LoVo (cell line): ENCODE measurements at places on chromosomes 7 and 10.

GRCh38 chr10:14952851-14953423 is 959 bp downstream of the DCLRE1C start:
- no peak for DNase-seq

DNA sequence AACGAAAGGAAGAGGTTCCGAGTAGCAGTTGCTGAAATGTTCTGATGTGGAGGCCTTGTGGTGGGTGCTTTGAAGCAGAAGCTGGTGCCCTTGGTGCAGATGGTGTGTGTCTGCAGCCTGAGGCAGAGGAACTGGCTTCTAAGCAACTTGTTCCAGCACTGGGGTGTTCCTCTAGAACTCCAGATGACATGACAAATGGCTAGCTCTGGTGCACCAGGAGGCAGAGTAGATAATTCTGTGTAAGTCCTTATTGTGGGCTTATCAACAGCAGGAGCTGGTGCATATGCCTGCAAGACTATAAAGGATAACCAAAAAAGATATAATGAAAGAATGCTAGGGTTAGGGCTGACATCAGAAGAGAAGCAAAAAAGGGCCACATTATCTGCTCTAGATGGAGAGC is 76.5 kb downstream of the ARL5B start:
- DNase-seq: no peak

- DNase-seq: no peak
Measured at GRCh38 chr10:110171032-110171431, 36.4 kb upstream of the MXI1 start.

GRCh38 chr7:133126422-133126821 is 44.5 kb upstream of the CHCHD3 start:
- DNase-seq: no peak

DNA sequence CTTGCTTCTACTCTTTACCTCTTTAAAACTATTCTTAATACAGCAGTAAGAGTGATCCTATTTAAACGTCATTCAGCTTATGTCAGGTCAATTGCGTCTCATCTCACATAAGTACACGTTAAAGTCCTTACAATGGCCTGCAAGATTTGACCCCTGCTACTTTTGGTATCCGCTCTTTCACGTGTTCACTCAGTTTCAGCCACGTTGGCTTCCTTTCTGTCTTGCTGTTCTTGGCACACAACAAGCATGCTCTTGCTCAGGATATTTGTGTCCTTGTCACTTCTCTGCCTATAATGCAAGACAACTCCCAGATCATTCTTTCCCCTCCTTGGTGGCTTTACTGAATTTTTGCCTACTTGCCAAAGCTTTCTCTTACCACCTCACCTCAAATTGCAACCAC is 296.8 kb downstream of the PCLO start:
- DNase-seq: no peak

DNA sequence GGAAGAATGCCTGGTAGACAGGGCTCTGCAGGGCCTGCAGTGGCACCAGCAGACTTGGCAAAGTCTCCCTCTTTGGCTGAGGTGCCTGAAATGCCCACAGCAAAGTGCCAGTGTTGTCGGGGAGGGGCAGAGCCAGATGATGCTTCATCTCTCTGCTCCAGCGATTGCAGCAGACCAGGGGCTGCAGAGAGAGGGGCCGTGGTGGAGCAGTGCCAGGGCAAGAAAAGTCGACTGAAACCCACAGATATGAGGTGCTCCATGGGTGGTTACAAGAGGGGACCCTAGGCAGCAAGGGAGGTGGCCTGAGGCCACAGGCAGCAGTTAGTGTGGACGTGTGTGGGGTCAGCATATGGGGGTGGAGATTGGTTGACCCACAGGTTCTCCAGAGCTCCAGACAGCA is 123.5 kb upstream of the SHH start:
- no peak for DNase-seq

DNA sequence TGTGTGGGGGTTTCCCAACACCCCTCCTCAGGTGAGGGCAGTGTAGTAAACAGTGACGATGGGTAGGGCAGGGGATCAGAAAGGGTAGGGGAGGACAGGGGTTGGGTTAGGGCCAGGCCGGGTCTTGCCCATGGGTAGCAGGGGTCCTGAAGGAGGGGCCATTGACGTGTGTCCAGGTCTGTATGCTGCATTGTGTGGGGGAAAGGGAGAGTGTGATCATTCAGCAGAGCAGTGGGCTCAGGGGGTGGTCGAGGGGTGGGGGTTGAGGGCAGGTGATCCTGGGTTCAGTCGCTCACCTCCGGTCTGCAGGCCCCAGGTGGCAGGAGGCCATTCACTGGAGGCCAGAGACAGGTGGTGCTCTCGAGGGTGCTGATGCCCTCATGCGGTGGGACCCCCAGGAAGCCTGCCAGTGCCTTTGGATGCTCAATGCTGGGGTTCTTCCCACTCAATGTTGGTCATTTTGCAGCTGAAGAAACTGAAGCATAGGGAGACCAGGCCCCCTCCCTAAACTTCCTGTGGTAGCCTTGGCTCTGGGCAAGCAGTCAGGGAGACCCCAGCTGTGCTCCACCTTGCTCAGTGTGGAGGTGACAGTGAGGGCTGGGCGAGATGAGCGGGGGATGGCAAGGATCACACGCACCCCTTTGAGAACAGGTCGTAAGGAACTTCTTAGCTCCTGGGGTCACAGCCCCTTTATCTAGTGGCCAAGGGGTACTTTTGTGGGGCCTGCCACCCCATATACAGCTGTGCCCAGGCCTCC is 48.8 kb upstream of the CAMK2B start:
- no peak for DNase-seq

- no peak for DNase-seq
Measured at GRCh38 chr7:35530124-35531109, 164.5 kb downstream of the HERPUD2 start.

- no peak for DNase-seq
Measured at GRCh38 chr10:63582690-63583089, 61.5 kb downstream of the REEP3 start.

GRCh38 chr7:73717991-73718405 is 1.5 kb downstream of the STX1A start:
- no peak for DNase-seq

DNA sequence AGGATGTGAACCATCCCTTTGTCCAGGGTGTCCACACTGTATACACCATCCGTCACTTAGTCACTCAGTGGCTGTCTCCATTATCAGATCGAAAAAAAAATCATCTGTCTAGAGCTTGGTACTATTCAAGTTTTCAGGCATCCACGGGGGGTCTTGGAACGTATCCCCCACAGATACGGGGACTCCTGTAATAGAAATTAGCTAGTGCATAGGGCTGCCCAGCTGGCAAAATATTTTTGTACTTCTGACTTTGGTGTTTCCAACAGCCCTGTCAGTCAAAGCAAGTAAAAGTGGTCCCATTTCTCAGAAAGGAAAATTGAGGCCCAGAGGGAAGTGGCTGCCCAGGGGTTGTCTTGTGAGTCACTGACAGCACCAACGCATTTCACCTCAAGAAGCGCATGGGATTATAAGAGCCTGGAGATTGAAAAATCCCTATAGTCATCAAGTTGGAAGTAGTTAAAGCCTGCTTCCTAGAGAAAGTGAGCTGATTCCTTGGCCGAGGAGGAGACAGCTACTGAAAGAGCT is 52.1 kb upstream of the SLC29A3 start:
- no peak for DNase-seq

DNA sequence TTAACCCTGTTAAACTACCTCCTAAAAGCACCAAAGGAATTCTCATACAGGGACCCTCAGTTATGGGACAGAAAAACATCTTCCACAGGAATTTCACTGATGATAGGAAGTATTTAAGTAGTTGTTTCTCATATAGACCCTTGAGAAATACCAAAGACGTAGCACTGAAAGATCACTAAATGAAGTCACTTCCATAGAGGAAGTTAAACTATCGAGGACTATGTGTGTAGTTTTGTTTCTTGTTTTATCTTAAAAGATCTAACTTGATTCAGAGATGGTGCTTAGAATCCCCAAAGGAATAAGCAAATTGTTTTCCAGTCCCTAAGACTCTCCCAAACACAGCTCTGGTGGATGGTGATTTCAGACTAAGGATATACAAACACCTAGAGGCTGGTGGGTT is 94.8 kb upstream of the AFAP1L2 start:
- no peak for DNase-seq

GRCh38 chr7:39535064-39535463 is 31.1 kb upstream of the YAE1 start:
- no peak for DNase-seq

DNA sequence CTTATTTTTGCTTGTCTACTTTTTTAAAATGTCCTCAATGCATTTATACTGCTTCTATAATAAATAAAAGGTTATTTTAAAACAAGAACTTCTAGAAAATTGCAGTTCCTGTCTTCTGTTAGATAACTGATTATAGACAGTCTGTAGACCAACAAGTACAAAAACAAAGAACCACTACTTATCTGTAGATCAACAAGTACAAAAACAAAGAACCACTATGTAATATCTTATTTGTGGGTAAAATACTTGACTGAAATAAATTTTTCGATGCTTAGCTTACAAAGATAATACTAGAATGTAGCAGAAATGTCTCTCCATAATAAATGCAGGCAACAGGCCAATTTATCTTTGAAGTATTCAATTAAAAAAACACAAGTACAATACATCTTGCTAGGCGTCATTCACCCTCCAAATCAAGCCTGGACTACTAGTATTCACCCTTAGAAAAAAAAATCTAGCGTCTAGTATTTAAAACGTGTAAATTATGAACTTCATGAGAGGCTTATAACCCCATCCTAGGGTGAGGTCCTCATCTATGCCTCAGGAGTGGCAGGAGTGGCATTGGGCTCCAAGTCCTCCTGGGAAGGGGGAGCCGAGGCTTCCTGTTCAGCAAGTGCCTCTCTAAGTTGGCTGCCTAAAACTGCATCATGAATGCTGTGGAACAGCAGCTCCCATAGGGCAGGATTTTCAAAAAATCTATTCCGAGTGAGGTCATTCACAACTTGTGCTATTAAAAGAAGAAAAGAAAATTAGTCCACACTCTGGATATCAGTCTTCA is 26.6 kb downstream of the PSMC2 start:
- no peak for DNase-seq

GRCh38 chr10:13628661-13629060 is 41.9 kb downstream of the PRPF18 start:
- DNase-seq: no peak

- DNase-seq: no peak
Measured at GRCh38 chr7:21169667-21170580, 258.0 kb upstream of the SP4 start.

GRCh38 chr10:36451391-36451970 is 673.9 kb upstream of the ANKRD30A start:
- DNase-seq: no peak

DNA sequence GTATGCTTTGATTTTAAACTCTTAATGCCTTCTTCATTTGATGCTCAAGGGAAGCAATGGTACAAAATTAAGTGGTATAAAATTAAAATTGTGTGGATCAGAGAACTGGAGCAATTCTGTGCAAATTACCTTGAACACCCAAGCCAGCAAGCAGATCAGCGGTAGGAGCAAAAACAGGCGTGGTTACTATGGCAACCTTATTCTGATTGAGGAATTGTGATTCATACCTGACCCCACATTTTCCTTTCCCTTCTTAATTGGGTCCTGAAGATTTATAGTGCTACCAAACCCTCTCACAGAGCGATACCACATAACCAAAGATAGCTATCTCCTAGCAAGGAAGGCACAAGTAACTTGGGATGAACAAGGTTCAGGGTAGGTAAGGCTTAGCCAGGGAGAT is 72.5 kb upstream of the FZD1 start:
- no peak for DNase-seq

DNA sequence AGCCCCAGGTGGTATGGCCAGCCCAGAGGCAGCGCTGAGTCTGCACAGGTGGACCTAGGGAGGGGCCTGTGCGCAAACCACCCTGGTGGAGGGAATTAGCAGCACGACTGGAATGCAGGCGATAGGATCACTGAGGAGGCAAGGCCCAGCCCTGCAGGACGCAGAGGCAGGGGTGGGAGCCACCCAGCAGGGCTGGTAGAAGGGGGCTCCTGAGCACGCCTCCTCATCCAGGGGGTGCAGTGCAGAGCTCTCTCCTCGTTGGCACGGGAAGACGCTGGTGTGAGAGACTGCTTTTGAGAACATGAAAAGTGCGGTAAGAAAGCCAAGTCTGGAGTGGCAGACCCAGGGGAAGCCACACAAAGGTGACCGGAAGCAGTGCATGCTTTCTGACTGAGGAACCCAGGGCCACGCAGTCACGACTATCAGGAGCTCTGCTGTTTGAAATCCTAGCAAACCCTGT is 6.0 kb downstream of the FXYD4 start:
- DNase-seq: no peak

GRCh38 chr7:75650681-75651080 is 88.1 kb downstream of the HIP1 start:
- no peak for DNase-seq

DNA sequence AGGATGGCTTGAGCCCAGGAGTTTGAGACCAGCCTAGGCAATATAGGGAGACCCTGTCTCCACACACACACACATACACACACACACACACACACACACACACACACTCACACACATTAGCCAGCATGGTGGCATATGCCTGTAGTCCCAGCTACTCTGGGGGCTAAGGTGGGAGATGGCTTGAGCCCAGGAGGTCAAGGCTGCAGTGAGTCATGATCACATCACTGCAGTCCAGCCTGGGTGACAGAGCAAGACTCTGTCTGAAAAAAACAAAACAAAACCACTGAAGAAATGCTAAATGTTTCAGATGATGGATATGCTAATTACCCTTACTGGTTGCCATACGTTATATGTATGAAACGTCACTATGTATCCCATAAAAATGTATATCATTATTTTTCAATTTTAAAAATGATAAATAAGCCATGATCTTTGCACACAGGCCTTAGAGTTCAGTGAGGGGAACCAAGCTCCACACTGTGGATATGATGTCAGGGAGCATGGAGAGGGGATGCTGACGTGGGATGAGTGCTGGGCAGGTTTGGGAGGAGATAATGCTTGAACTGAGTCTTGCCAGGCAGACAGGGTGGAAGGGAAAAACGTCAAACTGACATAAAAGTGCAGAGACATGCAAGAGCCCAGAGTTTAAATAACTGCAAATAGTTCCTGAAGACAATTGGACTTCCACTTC is 45.9 kb upstream of the ARHGAP12 start:
- DNase-seq: no peak

DNA sequence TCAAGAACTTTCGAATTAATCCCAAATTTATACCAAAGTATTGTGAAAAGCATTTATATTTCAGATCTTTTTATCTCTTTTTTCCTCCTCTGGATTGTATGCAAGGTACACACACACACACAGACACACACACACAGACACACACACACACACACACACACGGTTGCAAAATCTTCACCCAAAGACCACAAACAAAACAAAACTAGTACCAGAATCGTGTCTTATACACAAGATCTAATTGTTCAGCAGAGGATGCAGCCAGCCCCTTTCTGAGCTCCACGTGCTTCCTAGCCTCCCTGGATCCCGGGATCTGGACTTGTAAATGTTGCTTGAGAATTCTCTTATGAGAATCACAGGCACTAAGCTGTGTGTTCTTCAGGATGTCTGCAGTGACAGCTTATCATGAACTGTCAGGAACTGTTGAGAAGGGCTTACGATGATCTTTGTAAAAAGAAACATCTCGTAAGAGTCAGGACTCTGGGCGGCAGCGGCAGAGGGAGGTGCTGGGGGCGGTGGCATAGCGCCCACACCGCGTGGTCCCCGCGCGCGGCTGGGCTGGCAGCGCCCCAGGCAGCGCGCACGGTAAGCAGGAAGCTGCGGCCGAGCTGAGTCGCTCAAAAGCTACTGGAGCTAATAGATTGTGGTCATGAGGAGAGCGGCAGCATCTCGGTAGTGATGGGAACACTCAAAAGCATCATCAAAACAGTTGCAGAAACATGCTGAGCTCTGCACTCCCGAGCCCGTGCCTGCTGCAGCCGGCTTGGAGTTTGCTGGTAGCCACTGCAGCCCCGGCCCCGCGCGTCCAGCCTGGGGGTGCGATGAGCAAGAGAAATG is 277.6 kb downstream of the GATA3 start:
- no peak for DNase-seq

GRCh38 chr7:101121991-101122932 is 4.6 kb upstream of the SERPINE1 start:
- DNase-seq: peak; percentile 82
